Dermis blood vessel endothelial cell (primary cell): ENCODE measurements at places on chromosomes 2 and 18.

DNA sequence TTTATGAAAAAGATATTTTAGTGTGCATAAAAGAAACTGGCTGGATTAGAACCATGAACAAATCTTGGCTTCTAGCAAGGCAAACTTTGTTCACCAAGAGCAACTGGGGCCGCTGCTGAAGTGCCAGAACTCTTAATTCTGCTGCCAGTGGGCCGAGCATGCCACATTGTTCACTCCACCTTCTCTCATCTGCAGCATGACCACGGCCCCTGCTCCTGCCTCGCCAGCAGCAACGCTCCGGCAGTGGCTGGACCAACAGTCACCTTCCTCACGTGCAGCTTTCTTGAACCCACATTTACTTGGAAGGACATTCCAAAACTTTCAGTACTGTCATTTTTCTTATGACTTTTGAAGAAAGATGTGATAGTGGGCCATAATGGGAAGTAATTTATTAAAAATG lies 213.8 kb downstream of the PIEZO2 start:
- DNase-seq = no peak

DNA sequence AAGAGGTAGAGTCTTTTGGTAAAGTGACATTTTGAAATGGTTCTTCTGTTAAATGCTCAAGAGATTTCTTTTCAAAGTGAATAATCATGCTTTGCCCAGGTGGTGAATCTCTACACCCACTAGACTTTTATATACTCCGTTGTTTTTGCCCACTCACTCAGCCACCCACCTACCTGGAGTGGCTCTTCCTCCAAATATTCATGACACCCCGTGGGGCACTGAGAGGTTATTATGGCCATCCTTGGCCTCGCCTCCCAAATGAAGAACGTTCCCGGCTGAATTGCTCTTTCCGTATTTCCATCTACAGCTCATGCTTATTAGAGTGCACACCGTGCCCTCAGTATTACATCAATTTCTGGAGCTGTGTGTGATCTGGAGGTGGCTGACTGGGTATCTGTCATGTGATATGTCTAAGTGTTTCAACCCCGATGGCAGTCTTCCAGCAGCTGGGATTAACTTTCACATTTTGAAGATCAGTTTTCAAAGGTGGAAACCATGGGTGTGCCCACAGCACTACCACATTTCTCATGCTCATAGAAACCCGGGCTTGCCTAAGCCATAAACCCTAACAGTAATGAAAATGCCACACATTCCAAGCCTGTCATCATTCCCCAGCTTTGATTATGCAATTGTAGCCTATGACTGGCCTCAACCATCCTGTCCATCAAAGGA lies 406.6 kb upstream of the MMADHC start:
- no peak for DNase-seq

DNA sequence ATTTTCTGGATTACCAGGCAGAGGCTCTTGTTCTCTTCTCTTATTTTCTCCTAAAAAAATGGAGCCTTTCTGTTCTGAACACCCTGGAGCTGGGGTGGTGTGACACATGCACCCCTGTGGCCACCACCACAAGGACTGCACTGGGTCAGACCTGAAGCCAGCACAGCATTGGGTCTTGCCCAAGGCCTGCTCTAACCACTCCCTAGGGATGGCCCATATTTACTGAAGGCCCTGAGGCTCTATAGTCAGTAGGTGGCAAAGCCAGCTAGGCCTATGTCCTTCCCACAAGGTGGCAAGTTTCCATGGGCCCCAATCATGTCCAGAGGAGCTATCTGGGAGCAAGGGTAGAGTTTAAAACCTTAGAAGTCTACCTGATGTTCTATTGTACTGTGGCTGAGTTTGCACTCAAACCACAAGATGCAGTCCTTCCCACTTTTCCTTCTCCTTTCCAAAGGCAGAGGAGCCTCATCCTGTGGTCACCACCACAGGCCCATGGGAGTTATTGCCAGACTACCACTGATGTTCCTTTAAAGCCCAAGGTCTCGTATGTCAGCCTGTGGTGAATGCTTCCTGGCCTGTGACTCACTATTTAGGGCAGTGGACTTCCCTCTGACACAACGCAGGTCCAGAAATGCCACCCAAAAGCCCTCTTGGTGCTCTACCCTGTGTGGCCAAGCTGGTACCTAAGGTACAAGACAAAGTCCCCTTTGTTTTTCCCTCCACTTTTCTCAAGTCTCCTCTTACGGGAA lies 15.0 kb upstream of the FMNL2 start:
- no peak for DNase-seq

GRCh38 chr2:235052514-235053354 lies 100.9 kb downstream of the SH3BP4 start:
- no peak for DNase-seq

GRCh38 chr2:148999451-148999921 lies 39.0 kb upstream of the LYPD6B start:
- DNase-seq = no peak

- no peak for DNase-seq
Observed at GRCh38 chr18:56545464-56545863, 92.9 kb downstream of the TXNL1 start.

GRCh38 chr18:45839414-45840395 lies 14.2 kb downstream of the SIGLEC15 start:
- peak; percentile 84 for DNase-seq

DNA sequence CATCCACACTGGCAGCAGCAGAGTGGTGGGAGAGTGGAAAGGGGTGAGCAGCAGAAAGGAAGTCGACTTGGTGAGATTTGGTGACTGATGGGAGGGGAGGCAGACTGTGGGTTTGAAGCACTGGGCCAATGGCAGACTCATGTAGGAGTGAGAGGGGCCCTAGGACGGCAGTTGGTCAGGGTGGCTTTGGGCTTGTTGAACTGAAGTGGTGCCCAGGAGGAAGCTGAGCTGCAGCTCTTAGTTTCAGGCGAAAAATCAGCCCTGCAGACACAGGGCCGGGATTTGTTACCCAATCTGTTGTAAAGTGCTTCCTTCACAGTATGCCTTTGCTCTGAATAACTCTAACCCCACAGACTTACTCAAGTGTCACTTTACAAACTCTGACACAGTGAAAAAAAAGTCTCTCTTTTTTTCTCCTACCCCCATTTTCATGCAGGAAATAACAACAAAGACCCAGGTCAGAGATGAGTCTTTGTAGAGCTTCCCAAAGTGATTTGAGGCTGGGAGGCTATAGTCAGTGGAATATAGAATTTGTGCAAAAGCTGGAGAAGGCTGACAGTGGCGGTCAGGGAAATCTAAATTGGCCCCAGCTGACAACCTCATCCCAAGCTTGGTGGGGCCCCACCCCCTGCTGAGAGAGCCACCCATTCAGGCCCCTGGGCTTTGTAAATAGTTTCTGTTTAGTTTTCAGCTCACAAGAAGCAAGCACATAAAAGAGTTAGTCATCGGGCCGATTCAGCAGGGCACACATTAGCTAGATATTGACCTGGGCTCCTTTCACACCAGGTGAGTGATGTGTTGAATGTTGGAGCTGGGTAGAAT lies 226.9 kb downstream of the VAPA start:
- DNase-seq = peak; percentile 11

DNA sequence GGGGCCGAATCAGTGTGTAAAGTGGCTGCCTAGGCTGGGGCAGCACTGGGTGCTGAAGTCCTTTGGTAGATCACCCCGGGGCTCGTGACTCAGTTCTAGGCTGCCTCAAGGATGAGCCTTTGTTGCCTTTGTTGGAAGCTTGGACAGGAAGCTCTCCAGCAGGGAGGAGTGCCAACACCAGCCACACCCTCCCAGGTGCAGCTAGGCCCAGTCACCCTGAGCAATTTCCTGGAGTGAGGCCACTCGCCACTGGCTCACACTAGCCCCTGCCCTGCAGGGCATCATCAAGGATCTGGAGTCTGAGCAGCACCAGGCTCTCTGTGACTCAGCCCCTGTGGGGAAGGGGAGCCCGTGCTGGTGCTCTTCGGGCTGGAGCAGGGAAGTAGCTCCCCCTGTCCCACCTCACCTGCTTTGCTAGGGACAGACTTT lies 6.7 kb upstream of the SDC1 start:
- DNase-seq = peak; percentile 45

- DNase-seq = no peak
Observed at GRCh38 chr2:112161431-112162145, 23.4 kb downstream of the FBLN7 start.

- peak; percentile 37 for DNase-seq
Observed at GRCh38 chr2:150476809-150477302, 10.6 kb downstream of the RND3 start.

- no peak for DNase-seq
Observed at GRCh38 chr18:40529478-40529877, 1425.6 kb upstream of the PIK3C3 start.

- DNase-seq = no peak
Observed at GRCh38 chr2:25373269-25373981, 31.7 kb upstream of the DNMT3A start.

GRCh38 chr2:197798187-197798586 lies 6.2 kb upstream of the PLCL1 start:
- no peak for DNase-seq

GRCh38 chr2:6370753-6371551 lies 494.8 kb downstream of the CMPK2 start:
- no peak for DNase-seq
